Bone marrow (tissue), 2 donors: ENCODE measurements at places on chromosomes 4 and X.
A peak's percentile ranks its signal among the peaks of the same experiment; 100 is the strongest.

- DNase-seq = no peak
Measured at GRCh38 chrX:41919870-41920269, 3.5 kb downstream of the CASK start.

DNA sequence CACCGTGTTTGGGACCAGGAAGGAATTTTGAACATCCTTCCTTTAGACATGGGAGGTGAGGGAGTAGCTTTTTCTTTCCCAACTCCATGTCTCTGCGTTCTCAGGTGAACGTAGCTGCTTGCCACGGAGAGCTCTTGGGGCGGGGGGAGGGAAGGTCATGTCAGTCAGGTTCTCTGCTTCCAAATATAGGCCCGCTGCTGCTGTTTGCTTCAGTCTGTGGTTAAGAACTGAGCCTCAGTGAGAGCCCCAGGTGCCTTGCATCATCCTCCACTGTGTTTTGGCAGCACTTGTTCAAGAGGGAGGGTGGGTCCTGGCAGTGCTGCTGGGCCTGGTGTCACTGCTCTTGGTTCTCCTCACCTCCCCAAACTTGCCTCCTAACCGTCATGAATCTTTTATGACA lies 46.5 kb downstream of the HADH start:
- DNase-seq = no peak

GRCh38 chr4:112939901-112940300 lies 109.6 kb upstream of the ANK2 start:
- DNase-seq = no peak

DNA sequence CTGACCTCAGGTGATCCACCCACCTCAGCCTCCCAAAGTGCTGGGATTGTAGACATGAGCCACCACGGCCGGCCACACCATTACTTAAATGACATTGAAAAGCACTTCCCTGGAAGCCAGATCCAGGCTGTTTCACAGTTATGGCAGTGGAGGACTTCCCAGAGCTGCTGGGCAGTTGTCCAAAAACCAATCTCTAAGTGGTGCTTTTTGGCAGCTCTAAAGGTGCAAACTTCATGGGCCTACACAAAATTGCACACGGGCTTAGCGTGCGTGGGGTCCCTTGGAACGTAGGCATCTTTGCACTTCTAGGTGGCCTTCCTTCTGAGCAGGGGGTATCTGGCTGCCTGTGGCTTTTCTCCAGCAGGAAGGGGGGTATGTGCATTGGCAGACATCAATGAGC lies 172.3 kb downstream of the SHOX start:
- DNase-seq = no peak

DNA sequence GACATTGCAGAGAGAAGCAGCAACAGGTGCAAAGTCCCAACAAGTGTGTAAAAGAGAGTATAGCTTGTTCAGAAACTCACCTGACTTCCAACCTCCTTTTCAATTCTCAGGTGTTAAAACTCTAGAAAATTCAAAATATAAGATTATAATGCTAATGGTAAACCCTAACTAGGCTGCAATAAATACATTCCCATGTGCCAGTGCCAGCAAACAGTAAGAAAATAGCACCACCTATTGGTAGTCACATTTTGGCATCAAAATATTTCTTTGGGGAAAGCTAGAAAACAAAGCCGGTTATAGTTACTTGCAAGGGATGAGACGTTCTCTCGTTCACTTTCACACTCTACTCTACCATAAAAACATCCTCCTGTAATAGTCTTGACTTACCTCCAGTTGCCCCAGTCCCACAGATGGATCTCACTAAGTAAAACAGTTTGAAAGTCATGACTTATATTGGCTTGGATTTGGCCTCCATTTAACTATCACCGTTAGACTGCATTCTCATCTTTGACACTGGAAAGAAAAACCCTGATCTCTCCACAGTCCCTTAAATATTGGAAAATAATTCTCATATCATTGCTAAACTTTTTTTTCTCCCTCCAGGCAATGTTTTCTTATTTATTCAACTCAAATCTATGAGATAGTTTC lies 9.6 kb downstream of the BMP3 start:
- DNase-seq = peak; percentile 2
